Upper lobe of left lung (tissue), 6 donors: ENCODE measurements at places on chromosomes 5 and 9. TPM values are rescaled to one million over a fixed set of nuclear protein-coding genes. Genes with fewer than 3 reads are reported as not detected.

Gene DNAH5
- 47.3 TPM for total RNA-seq

Gene SLC6A19
- 0.06 TPM for total RNA-seq

Gene CYSRT1
- total RNA-seq = not detected

DNA sequence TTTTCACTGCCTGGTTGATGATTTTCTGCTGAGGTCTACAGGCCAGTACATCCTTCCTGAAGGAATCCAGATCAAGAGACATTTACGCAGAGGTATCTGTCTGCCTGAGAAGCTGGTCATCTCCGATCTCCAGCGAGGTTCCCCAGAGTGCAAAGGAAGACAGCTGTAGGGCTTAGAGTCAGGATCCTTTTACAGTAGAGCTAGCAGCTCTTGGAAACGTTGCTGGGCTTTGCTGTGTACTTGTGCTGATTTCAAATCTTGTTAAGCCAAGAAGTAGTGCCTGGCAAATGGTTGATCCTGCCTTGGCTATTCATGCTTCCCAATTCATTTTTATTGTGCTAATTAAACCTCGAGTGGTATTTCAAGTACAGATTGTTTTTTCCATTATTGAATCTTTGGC lies 48.9 kb downstream of the NTRK2 start:
- no peak for DNase-seq

- DNase-seq = no peak
Observed at GRCh38 chr5:40939753-40940152, 30.5 kb downstream of the C7 start.

DNA sequence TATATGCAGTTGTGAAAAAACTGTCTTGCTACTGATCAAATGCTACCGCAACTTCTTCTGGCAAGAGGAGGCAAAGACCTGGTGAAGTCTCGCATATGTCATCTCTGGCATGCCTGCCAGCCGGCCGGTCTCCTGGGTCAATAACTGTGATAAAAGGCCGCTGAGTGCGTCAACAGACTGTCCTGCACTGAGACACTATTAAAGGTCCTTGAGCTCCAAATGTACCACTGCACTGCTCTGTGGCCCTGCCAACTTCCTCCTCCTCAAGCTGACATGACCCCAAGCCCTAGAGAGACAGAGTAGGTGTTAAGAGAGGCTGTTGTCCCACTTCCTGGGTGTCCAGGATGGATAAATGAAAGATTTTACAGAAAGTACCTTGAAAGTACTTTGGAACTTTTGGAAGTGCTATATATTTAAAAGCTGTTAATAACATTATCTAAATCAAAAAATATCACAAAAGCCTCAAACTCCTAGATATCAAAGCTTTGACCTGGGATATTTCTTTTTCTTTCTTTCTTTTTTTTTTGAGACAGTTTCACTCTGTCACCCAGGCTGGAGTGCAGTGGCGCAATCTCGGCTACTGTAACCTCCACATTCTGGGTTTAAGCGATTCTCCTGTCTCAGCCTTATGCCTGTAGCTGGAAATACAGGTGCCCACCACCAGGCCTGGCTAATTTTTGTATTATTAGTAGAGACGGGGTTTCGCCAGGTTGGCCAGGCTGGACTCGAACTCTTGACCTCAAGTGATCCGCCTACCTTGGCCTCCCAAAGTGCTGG lies 31.5 kb downstream of the RAPGEF1 start:
- DNase-seq = no peak

GRCh38 chr5:77867194-77867691 lies 91.1 kb upstream of the TBCA start:
- no peak for DNase-seq

DNA sequence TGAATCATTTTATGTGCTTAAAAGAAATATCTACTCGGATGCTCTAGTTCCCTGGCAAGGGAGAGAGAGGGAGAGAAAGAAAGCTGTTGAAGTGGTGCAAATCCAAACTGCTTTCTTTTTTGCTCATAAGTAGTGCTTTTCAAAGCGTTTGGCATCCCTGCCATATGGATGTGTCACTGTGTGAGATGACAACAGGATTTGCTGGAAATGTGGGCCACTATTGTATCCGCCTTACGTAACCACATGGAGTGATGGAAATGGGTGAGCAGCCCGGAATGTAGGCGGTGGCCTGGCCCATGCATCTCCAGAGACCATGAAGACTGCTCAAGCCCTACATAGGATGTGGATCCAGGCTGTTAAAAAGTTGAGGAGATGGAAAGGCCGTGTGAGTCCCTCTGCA lies 30.8 kb downstream of the TJP2 start:
- DNase-seq = no peak

- no peak for DNase-seq
Observed at GRCh38 chr5:173869316-173869715, 18.8 kb upstream of the CPEB4 start.

DNA sequence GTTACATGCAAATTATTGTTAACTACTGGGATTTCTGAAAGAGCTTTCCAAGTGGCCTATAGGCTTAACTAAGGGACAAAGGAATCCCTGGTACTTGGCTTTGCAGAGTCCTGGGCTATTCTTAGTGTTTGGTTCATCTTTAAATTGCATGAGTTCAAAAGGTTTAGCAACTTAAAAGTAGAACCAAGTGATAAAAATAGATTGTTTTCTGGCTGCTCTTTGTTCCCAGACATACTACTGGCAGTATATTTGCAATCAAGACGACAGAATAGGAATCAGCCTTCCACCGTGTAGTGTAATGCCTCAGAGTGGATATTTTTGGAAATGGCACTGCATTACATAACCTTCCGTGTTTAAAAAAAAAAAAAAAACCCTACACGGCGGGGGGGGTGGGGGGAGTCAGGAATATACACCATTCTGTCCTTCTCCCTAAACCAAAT lies 1.0 kb downstream of the NREP start:
- DNase-seq = no peak

DNA sequence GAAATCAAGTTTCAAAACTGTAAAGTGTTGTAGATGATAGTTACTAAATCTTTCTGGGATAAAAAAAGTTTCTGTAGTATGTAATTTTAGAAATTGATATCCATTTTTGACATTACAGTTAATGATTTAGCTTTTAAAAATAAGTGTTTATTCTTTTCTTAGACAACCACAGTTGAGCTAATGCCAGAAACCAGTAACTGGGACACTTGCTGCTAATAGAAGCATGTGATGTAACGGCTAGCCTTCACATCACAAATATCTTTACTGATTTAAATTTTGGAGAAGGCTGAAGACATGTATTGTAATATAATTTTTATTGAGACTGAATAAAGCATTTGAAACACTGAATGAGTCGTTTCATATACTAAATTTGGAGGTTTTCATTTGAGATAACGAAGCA lies 18.8 kb downstream of the CSNK1G3 start:
- DNase-seq = no peak

DNA sequence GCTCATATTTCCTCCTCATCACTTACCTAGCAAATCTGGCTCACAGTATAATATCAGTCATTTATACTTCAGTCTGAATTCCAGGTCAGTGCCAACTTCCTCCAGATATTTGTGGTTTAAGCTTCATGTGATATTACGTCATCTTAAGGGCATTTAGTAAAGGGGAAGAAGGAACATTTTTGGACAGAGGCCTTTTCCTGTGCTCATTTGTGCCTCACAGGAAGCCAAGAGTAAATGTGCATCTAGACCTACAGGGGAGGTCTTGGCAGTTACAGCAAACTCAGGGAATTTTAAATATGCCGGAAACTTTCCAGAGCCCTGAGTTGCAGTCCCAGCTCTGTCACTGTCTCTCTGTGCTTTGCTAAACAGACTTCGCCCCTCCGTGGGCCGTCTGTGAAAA lies 12.3 kb upstream of the KCNIP1 start:
- DNase-seq = no peak
